ENCODE measurements at places on chromosomes 4 and X. TPM values are rescaled to one million over a fixed set of nuclear protein-coding genes. Genes with fewer than 3 reads are reported as not detected.

- H3K4me1 ChIP-seq, result no peaks in the 10 kb centered on the region
- no peak overlapping the region for H3K27ac ChIP-seq
- no peak overlapping the region for H3K4me3 ChIP-seq
- no peaks in the 10 kb centered on the region for H3K36me3 ChIP-seq
- DNase-seq, result peak; percentile 36
These were observed 21.0 kb downstream of the S100G start for GRCh38 chrX:16671005-16671404.

DNA sequence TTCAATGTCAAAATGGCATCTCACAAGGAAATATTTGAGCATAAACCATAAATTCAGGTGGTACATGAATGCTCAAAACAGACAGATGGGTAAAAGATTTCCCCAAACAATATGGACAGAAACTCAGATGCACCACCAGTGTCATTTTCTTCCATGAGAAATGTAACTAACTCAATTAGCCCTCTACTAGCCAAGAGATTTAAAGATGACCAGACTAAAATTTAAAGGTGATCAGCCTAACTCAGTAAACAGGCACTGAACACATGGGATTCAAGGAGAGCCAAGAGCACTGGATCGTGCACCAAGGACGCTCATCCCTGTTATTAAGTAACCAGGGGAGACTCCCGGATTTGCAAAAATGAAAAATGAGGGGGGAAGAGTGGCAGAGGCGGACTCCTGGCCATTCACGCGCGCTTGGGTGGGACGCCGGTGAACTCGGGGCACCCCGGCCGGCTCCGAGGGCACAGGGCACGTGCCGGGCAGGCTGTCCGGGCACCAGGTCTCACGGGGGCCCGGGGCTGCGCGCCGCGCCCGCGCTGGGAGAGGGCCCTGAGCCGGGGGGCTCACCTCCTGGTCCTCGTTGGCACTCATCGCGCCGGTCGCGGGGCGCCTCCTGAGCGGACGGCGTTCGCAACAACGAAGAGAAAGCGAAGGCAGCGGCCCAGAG is 490 bp downstream of the RWDD4 start:
- H3K4me1 ChIP-seq, result peaks cover 22% of the 10 kb centered on the region
- H3K27ac ChIP-seq, result peak overlapping the region; percentile 92
- peak; percentile 31 for DNase-seq

GRCh38 chr4:111979921-111980320 is 165.3 kb upstream of the FAM241A start:
- no peaks in the 10 kb centered on the region for H3K36me3 ChIP-seq
- H3K4me3 ChIP-seq, result no peak overlapping the region
- no peaks in the 10 kb centered on the region for H3K27me3 ChIP-seq
- H3K4me1 ChIP-seq, result no peaks in the 10 kb centered on the region
- no peak overlapping the region for H3K27ac ChIP-seq
- no peak for DNase-seq

GRCh38 chr4:36786519-36786918 is 458.0 kb upstream of the NWD2 start:
- H3K4me3 ChIP-seq, result no peak overlapping the region
- no peak overlapping the region for H3K27ac ChIP-seq
- H3K27me3 ChIP-seq, result no peaks in the 10 kb centered on the region
- H3K4me1 ChIP-seq, result no peaks in the 10 kb centered on the region

- no peaks in the 10 kb centered on the region for H3K4me1 ChIP-seq
- DNase-seq, result no peak
These were observed 129.6 kb upstream of the NUDT6 start for GRCh38 chr4:123052007-123052406.

DNA sequence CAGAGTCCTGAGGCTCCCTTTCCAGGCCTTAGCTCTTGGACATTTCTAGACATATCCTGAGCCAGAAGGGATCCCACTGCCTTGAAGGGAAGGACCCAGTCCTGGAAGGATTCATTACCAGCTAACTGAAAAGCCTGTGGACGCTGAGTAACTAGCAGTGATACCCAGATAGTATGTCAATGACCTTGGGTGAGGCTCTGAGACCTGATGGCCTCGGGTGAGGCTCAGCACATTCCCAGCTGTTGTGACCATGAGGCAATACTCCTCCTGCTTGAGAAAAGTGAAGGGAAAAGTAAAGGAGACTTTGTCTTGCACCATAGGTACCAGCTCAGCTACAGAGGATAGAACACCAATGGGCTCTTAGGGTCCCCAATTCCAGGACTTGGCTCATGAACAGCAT is 268.1 kb downstream of the DKK2 start:
- no peaks in the 10 kb centered on the region for H3K36me3 ChIP-seq
- DNase-seq, result no peak
- no peak overlapping the region for H3K4me3 ChIP-seq
- H3K27ac ChIP-seq, result no peak overlapping the region
- no peaks in the 10 kb centered on the region for H3K4me1 ChIP-seq
- no peaks in the 10 kb centered on the region for H3K27me3 ChIP-seq

GRCh38 chrX:63466690-63467089 is 115.6 kb upstream of the SPIN4 start:
- no peak overlapping the region for H3K4me3 ChIP-seq
- no peaks in the 10 kb centered on the region for H3K36me3 ChIP-seq
- no peak overlapping the region for H3K27ac ChIP-seq

GRCh38 chr4:43864616-43865146 is 583.9 kb downstream of the KCTD8 start:
- H3K27ac ChIP-seq, result no peak overlapping the region
- no peak for DNase-seq
- no peaks in the 10 kb centered on the region for H3K36me3 ChIP-seq
- H3K27me3 ChIP-seq, result no peaks in the 10 kb centered on the region
- H3K4me1 ChIP-seq, result no peaks in the 10 kb centered on the region

The F8A3 gene
- 29.6 TPM for total RNA-seq

The ZBTB33 gene
- 9.9 TPM for total RNA-seq

The ADAM29 gene
- not detected for total RNA-seq

The COL25A1 gene
- total RNA-seq, result 0.69 TPM

The F8 gene
- total RNA-seq, result 44.6 TPM

The P2RY10 gene
- total RNA-seq, result not detected

The GLOD5 gene
- total RNA-seq, result not detected

The NDST3 gene
- total RNA-seq, result 0.15 TPM

Measured in adrenal gland (tissue), 19 donors.